ENCODE measurements at places on chromosomes 2 and 18. TPM values are rescaled to one million over a fixed set of nuclear protein-coding genes. Genes with fewer than 3 reads are reported as not detected.

DNA sequence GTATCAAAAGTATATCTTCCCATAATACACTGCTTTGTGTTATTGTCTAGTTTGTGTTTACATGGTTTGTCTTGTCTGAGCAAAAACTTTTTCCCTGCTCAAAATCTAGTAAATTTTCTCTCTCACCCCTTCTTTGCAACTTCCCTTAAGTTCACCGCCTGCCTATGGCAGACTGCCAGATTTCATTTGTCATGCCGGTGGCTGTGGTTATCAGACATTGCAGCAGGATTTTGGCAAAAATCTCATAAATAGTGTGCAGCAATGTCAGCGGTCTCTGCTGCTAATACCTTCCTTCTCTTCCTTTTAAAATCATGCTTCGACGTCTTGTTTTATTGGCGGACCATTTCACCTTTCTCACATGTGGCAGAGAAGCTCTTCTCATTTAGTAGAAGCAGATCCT lies 45.6 kb upstream of the TMEM178A start:
- H3K27me3 ChIP-seq: peaks cover 4% of the 10 kb centered on the region
- no peak overlapping the region for H3K4me3 ChIP-seq
- H3K36me3 ChIP-seq: no peaks in the 10 kb centered on the region

GRCh38 chr2:187364696-187365095 lies 83.4 kb downstream of the CALCRL start:
- H3K27ac ChIP-seq: no peak overlapping the region
- H3K4me1 ChIP-seq: no peaks in the 10 kb centered on the region
- H3K36me3 ChIP-seq: no peaks in the 10 kb centered on the region
- no peaks in the 10 kb centered on the region for H3K27me3 ChIP-seq
- no peak overlapping the region for H3K4me3 ChIP-seq
- DNase-seq: no peak

- no peak overlapping the region for H3K27ac ChIP-seq
- no peak overlapping the region for H3K4me3 ChIP-seq
- DNase-seq: no peak
Measured at GRCh38 chr2:144213797-144214196, 306.1 kb downstream of the ZEB2 start.

- no peak overlapping the region for H3K4me3 ChIP-seq
- H3K36me3 ChIP-seq: no peaks in the 10 kb centered on the region
- no peaks in the 10 kb centered on the region for H3K4me1 ChIP-seq
- H3K27ac ChIP-seq: no peak overlapping the region
Measured at GRCh38 chr18:40751186-40751585, 1203.8 kb upstream of the PIK3C3 start.

DNA sequence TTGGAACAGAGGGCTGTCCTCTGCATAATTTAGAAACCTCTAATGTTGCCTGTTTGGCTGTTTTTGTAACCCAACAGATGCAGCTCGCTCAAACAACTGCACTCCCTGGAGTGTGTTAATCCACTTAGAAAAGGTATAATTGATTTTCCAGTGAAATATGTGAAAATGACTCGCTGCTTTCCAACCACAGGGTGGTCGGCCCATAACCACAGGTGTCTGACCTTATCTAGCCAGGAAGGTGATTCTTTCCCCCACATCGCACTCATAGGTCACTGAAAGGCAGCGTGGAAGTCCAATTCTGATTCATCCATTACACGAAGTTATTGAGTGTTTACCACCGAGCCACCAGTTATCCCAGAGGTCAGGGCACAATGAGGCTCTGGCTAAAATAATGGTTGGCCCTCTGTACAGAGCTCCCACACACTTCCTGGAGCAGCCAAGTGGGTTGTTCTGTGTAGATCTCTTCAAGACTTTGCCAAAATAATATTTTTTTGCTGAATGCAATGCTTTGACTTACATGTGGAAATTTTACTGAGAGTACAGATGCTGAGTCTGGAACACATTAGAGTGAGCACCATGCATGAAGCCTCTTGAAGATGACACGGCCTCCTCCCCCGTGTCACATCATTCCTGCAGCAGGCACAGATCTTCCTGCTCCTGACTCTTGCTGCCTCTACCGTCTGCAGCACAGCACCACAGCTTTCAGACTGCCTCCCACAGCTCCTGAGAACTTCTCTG lies 396.2 kb downstream of the ZNF516 start:
- H3K36me3 ChIP-seq: no peaks in the 10 kb centered on the region
- no peaks in the 10 kb centered on the region for H3K4me1 ChIP-seq
- H3K27ac ChIP-seq: no peak overlapping the region
- no peak for DNase-seq

- H3K27ac ChIP-seq: no peak overlapping the region
- no peak overlapping the region for H3K4me3 ChIP-seq
- no peak for DNase-seq
- no peaks in the 10 kb centered on the region for H3K27me3 ChIP-seq
- H3K36me3 ChIP-seq: no peaks in the 10 kb centered on the region
Measured at GRCh38 chr18:35827903-35828275, 144.6 kb upstream of the RMP24 start.

DNA sequence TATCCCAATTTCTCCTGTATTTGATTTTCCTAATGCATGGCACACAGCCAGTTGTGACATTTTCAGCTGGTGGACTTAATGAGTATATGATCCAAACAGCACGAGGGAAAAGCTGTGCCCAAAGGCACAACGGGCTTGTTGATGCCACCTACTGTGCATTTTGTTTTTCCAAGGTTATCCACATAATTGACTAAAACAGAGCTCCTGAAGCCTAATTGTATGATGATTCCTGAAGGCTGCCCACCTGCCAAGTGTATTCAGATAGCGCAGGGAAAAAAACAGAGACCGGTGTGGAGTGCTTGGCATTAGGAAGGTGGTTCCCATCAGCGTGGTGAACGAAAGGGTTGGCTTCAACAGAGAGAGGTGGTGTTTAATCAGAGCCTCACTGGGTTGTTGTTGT lies 14.9 kb downstream of the RBMS1 start:
- H3K27ac ChIP-seq: no peak overlapping the region
- H3K27me3 ChIP-seq: no peaks in the 10 kb centered on the region
- H3K36me3 ChIP-seq: peaks cover 4% of the 10 kb centered on the region
- H3K4me3 ChIP-seq: no peak overlapping the region

DNA sequence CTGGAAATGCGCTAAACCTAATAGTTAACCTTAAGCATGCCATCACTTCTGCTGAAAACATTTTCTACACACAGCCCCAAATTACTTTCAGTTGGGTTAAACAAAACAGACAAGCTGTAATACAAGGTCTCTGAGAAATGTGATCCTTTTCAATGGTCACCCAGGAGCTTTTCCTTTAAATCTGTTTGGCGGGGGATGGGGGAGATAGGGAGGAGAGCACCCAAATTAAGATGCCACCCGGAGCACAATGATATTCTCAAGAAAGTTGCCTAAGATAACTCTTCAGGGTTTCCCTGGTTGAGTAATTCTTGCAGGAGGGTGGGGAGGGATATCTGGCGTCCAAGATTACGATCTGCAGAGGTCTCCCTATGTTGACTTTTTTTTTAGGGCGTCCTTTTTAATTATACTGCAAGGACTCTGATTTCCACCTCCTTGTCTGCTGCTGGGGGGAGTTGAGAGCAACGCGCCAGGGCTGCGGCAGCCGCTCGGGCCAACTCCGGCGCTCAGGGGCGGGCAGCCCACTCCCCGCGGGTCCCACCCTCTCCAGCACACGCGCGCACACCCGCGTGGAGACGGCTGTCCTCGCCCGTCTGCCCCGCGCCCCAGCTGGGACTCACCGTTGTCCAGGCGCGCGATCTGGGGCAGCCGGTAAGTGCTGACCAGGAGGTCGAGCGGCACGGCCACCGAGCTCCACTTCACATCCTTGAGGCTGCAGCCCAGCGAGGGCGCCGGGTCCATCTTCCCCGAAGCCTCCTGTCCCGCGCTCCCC lies 807 bp downstream of the GAREM1 start:
- peaks cover 18% of the 10 kb centered on the region for H3K27me3 ChIP-seq
- peaks cover 13% of the 10 kb centered on the region for H3K4me1 ChIP-seq
- no peak overlapping the region for H3K27ac ChIP-seq
- peak overlapping the region; percentile 35 for H3K4me3 ChIP-seq
- H3K36me3 ChIP-seq: no peaks in the 10 kb centered on the region

DNA sequence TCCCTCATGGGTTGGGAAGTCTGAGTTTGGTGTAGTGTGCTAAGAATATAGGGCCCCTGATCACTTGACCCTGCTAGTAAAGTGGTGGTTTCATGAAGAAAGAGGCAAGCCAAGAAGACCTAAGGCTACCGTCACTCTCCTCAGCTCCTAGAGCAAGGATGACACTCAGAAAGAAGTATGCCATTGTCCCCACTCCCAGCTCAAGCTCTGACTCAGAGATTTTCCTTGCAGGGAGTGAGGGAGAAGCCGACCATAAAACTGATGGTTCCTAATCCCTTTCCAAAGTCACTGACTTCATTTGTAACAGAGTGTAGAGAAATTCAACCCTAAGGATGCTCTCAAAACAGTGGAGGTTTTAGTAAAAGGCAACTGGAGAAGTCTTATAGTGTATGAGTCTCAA lies 80.9 kb downstream of the ICA1L start:
- H3K27ac ChIP-seq: no peak overlapping the region
- peaks cover 5% of the 10 kb centered on the region for H3K36me3 ChIP-seq
- no peak for DNase-seq
- H3K27me3 ChIP-seq: no peaks in the 10 kb centered on the region
- H3K4me1 ChIP-seq: no peaks in the 10 kb centered on the region

DNA sequence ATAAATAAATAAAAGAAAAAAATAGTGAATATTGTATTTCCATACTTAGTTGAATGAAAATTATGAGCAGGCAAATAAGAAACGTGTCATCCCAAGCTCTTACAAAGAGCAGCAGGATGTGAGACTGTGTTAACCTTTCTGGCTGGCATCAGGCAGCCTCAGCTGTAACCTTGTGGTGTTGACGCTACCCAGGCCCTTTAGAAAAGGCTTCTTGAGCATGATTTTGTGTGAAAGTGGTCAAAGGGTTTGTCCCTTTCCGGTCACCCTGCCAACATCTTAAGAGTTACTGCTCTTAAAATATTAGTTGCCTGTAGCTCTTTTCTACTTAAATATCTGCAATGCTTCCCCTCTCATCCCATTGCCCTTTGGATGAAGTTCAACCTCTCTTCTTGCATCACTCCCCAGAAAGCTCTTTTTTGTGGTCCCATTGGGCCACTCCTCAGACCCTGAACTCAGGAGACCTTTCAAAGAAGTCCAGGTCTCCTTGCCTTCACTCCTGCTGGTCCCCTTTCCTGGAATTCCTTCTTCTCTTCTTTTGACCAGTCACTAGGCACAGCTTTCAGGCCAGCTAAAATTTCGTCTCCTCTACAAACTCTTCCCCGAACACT lies 35.0 kb downstream of the RHOB start:
- H3K27ac ChIP-seq: no peak overlapping the region
- H3K4me3 ChIP-seq: no peak overlapping the region
- no peaks in the 10 kb centered on the region for H3K27me3 ChIP-seq
- no peak for DNase-seq

DNA sequence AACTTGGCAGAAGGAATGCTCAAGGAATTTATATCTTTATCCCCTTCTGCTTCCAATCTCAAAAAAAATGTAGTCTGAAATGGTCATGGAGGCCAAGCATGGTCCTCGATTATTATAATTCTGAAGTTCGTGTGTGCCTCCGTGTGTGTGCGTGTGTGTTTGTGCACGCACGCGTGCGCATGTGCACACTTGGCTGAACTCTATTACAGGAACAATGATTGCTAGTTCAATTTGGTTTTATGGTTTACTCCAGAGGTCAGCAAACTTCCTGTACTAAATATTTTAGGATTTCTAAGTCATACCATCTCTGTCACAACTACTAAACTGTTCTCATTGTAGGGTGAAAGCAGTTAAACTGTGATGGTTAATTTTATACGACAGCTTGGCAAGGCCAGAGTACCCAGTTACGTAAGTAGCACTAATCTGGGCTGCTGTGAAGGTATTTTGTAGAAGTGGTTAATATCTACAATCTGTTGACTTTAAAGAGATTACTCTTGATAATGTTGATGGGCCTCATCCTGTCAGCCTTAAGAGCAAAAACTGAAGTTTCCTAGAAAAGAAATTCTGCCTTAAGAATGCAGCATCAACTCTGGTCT lies 5.8 kb upstream of the MARCHF7 start:
- H3K36me3 ChIP-seq: no peaks in the 10 kb centered on the region
- peaks cover 2% of the 10 kb centered on the region for H3K4me1 ChIP-seq
- H3K27me3 ChIP-seq: no peaks in the 10 kb centered on the region
- no peak overlapping the region for H3K27ac ChIP-seq
- no peak for DNase-seq
- no peak overlapping the region for H3K4me3 ChIP-seq

DNA sequence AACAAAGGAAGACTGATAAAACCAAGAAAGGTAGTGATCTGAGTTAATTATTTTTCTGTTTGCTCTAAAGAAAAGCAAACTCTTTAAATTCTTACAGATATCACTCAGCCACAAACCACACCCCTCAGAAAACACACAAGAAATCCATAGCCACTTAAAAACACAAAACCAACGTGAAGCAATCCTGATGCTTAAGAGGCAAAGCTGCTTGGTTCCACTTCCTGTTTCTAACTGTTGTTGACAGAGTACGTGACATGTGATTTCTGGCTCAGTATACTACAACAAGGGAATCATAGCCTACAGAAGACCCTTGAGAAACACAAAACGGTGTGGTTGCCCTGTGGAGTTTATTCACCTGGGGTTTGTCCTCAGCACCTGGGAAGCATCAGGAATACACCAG lies 240.9 kb upstream of the APCDD1 start:
- no peak overlapping the region for H3K27ac ChIP-seq
- no peak for DNase-seq
- H3K27me3 ChIP-seq: no peaks in the 10 kb centered on the region

DNA sequence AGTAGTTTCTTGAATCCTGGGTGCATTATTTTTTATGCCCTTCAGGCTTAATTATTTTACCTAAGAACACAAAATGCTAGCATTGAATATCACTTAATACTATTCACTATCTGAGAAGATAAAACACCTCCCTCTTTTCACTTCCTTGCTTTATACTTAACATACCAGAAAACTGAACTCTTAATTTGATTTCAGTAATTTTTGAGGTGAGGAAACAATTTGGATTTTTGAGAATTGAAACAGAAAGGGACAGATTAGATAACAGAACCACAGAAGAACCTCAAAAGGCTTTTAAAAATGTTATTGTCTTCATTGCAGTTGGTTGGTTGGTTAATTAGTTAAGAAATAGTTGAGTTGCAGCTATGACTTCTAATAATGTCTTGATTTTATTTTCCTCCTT lies 69.5 kb downstream of the GPD2 start:
- no peak overlapping the region for H3K27ac ChIP-seq
- H3K4me3 ChIP-seq: no peak overlapping the region
- no peak for DNase-seq
- no peaks in the 10 kb centered on the region for H3K36me3 ChIP-seq

The ARHGEF33 gene
- 0.22 TPM for total RNA-seq

- no peaks in the 10 kb centered on the region for H3K27me3 ChIP-seq
- no peaks in the 10 kb centered on the region for H3K36me3 ChIP-seq
- DNase-seq: no peak
- H3K4me1 ChIP-seq: no peaks in the 10 kb centered on the region
Measured at GRCh38 chr2:16014802-16015201, 74.5 kb downstream of the MYCN start.

- H3K36me3 ChIP-seq: no peaks in the 10 kb centered on the region
- no peaks in the 10 kb centered on the region for H3K27me3 ChIP-seq
- H3K4me1 ChIP-seq: peaks cover 21% of the 10 kb centered on the region
- peak overlapping the region; percentile 13 for H3K4me3 ChIP-seq
Measured at GRCh38 chr2:239412905-239413603, 12.2 kb upstream of the HDAC4 start.

- no peak overlapping the region for H3K4me3 ChIP-seq
- H3K4me1 ChIP-seq: peaks cover 7% of the 10 kb centered on the region
- H3K27me3 ChIP-seq: no peaks in the 10 kb centered on the region
- H3K27ac ChIP-seq: no peak overlapping the region
- H3K36me3 ChIP-seq: no peaks in the 10 kb centered on the region
Measured at GRCh38 chr2:176291335-176291734, 22.1 kb downstream of the MTX2 start.

GRCh38 chr2:238570391-238570790 lies 143.7 kb downstream of the ASB1 start:
- no peak overlapping the region for H3K27ac ChIP-seq
- no peak for DNase-seq
- no peaks in the 10 kb centered on the region for H3K27me3 ChIP-seq
- no peak overlapping the region for H3K4me3 ChIP-seq
- no peaks in the 10 kb centered on the region for H3K4me1 ChIP-seq

All from CD8-positive, alpha-beta memory T cell (primary cell).